CD4-positive, alpha-beta T cell treated with Interleukin-15 for 4 hours (primary cell): ENCODE measurements at places on chromosomes 2 and 18.
A peak's percentile ranks its signal among the peaks of the same experiment; 100 is the strongest.

GRCh38 chr18:52222211-52222610 lies 117.8 kb upstream of the DCC start:
- DNase-seq: no peak

DNA sequence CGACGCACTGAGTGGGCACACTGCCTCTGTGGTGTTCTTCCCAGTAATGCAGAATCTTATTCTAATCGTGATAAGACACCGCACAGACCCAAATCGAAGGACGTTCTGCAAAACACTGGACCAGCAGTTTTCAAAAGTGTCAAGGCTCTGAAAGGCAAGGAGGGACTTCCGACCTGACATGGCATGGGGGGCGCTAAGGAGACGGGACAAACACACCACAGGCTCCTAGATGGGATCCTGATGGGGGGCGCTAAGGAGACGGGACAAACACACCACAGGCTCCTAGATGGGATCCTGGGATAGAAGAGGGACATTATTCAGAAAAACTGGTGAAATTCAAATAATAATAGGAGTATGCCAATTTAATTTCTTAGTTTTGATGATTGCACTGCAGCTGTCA lies 191.4 kb downstream of the LDLRAD4 start:
- no peak for DNase-seq

- no peak for DNase-seq
Observed at GRCh38 chr2:223959688-223960087, 2.4 kb downstream of the MRPL44 start.

GRCh38 chr2:191611614-191612013 lies 66.3 kb upstream of the NABP1 start:
- DNase-seq: no peak

DNA sequence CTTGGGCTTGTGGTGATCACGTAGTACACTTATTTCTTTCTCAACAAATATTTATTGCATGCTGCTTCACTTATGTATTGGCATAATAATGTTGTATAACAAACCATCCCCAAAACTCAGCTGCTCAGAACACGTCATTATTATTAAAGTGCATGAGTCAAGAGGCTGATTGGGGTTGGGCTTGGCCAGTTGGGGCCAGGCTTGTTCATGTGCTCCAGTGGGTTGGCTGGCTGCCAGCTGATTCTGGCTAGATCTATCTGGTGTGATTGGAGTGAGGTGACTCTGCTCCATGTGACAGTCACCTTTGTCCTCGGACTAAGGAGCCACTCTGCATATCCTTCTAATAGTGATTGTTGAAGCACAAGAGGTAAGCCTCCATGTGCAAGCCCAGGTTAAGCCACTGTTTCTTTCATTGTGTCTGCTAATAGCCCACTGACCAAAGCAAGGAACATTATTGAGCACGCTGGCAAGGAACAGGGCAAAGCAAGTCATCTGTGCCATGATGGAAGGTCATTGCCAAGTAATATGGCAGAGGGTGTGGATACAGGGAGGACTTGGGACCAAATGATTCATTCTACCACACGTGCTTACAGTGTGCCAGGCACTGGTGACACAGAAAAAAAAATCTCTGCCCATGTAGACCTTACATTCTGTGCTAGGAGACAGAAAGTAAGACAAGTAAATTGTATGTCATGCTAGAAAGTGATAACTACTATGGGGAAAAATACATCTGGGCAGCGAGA lies 63.3 kb upstream of the TMEM182 start:
- no peak for DNase-seq

DNA sequence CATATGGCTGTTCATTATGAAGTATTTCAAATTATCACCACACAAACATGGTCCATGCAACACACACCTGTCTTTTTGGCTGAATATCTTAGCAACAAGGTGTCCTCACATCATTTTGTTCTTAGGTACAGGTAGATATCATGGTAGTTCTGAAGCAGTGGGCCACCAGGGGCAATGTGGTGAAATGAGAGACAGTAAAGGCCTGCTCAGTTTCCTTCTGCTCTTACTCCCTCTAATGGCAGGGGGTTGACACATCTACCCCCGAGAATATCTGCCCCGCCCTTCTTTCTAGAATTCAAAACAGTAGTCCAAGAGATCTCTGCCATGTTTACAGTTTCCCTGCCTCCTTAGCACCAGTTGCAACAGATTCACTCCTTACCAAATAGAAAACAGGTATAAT lies 147.0 kb upstream of the KLHL14 start:
- DNase-seq: no peak

- no peak for DNase-seq
Observed at GRCh38 chr2:114642988-114643553, 200.6 kb downstream of the DPP10 start.

DNA sequence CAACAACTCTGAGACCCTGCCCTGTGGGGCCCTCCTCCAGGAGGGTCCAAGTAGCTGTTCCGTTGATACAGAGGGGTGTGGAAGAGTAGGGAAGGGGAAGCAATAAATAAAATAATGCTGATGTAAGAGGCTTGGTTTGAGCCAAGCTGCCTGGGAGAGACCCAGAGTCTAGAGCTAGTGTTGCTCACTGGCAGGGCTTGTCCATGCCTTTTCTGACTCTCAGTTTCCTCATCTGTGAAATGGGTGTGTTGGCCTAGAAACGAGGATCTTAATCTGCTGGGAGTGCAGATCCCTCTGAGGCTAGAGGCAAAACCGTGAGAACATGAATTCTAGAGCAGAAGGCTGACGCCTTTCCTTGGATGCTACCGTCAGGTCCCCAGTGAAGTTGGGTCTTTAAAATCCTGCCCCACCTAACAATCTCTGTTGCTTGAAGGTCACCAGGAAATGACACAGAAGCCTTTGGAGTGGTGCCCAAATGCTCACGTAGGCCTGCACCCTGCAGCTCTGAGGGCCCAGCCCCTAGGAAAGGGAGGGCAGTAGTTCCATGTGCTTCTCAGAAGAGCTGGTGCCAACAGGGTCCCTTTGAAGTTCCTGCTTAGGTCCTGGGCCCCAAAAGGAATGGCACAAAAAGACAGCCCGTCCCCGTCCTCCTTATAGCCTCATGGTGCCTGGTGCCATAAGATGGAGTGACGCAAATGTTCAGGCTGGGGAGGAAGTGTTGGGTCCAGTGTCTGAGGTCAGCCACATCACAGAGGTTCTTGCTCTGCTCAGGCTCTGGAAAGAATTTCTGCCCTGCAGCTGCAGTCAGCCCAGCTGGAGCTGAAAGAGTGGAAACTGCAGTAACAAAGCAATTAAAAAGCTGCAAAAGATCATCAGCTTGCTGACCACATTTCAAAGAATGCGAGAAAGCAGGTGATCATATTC lies 73.2 kb upstream of the SMAD2 start:
- DNase-seq: no peak

DNA sequence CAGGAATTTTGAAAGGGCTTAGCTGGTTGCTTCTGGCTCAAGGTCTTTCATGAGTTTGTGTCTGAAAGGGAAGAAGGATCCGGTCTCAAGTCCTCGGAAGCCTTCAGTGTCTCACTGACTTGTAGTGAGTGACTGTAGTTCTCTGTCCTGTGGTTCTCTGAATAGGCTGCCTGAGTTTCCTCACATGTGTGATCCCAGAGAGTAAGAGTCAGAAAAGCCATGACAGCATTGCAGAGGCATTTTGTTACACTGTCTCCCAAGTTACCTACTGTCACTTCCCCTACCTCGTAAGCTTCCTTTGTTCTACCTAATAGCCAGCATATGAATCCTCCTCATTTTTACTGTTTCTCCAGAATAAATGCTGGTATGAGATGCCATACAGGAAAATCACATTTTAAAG lies 709.1 kb upstream of the CHAC2 start:
- DNase-seq: no peak

DNA sequence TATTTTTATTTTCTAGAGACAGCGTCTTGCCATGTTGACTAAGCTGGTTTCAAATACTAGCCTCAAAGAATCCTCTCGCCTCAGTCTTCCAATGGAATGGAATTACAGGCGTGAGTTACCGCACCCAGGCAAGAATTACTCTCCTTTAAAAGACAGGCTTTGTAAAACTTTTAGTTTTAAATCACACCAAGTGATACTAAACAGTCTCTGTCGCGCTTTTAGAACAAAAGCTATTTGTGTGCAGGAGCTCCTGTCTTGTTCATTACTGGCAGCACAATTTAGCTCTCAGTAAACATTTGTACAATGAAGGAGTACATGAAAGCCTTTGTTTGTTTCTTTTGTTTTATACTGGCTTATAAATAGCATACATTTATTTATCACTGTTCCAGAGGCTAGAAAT lies 1719.2 kb upstream of the PIK3C3 start:
- no peak for DNase-seq

- no peak for DNase-seq
Observed at GRCh38 chr2:444937-445884, 157.3 kb upstream of the ALKAL2 start.

GRCh38 chr2:230987137-230988020 lies 8.5 kb upstream of the SPATA3 start:
- peak; percentile 69 for DNase-seq

- no peak for DNase-seq
Observed at GRCh38 chr2:172931256-172931894, 144.3 kb upstream of the MAP3K20 start.

DNA sequence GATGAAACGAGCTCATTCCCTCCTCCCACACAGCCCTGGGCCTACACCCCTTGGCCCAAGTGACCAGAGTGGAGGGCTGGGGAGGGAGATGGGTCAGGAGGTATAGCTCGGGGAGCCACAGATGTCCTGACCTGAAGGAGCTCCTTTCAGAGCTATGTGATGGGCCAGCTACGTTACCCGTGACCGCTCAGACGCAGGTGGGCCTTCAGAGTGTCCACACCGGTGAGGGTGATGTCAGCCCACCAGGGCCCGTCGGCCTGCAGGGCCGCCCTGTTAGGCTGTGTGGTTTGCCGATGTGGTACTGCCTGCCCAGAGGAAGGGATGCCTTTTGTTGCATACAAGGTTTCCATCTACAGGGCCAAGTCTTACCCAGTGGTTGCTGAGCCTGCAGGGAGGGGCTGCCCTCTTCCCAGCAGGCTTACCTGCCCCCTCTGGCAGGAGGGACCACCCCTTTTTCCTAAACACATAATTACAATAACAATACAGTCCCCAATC lies 41.8 kb upstream of the FOSL2 start:
- DNase-seq: no peak

DNA sequence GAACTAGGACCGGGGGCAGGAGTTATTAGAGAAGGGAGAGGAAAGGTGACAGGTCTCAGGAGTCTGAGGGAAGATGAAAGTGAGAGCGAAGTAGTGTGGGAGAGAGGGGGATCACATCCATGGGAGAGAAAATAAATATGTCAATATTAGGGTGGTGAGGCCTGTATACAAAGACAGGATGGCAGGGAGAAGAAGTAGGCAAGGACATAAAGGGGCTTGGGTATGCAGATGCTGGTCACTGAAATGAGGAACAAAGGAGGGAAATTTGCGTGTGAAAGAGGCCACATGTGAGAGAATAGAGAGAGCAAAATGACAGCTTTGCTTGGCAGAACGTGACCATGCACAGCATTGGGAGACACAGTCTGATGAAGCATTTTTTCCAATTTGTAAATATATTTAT lies 13.6 kb downstream of the METAP1D start:
- DNase-seq: no peak

DNA sequence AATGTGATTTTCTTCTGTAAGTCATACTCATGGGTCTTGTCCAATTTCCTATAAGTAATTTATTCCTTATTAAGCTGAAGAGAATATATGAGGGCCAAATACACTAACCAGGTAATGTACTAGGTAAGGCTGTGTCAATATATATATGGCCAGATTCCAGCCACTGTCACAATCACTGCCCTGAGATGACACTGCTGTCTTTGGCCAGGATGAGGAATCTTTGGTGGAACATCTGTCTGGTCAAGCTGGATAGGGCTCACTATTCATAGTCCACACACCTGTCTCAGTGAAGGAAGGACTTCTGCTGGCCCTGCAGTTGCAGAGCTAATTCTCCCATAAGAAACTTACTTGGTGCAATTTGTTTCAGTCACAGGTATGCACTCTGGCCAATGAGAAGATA lies 11.3 kb downstream of the MSTN start:
- DNase-seq: no peak

GRCh38 chr18:77077401-77077800 lies 55.2 kb downstream of the MBP start:
- no peak for DNase-seq

- DNase-seq: no peak
Observed at GRCh38 chr2:239685556-239685955, 284.7 kb upstream of the HDAC4 start.

- no peak for DNase-seq
Observed at GRCh38 chr2:214107726-214108125, 303.1 kb upstream of the VWC2L start.

DNA sequence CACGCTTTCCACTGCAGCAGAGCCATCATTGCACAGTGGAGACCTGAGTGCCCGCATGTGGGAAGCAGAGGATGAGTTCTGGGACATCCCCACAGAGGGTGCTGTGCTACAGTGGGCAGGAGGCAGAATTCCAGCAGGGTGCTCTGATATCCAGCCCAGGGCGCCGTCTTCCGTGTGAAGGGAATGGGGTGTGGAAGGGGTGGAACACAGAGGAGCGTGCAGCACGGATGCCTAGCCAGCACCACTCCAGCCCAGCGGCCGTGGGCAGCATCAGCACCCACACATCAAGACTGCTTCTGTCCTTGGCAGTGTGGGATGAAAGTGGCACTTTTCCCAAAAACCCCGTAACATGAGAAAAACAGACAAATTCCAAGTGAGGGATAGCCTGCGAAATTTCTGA lies 134.3 kb downstream of the ZNF236 start:
- DNase-seq: no peak

DNA sequence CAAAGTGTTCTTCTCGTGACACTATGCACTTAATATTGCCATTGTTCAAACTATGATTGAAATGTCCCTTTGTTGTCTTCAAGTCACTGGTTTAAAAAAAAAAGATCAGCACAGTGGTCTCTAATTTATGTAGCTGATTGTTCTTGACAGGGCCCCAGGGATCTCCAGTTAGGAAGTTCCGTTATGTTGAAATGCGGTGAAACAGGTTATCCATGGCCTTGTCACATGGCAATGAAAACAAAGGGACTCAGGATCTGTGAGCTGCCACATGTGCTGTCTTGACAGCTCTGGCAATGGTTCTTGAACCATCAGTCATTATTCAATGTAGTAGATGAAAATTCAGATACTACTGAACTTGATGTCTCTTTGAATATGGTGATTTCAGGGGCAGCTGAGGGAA lies 147.4 kb downstream of the SETBP1 start:
- DNase-seq: no peak

DNA sequence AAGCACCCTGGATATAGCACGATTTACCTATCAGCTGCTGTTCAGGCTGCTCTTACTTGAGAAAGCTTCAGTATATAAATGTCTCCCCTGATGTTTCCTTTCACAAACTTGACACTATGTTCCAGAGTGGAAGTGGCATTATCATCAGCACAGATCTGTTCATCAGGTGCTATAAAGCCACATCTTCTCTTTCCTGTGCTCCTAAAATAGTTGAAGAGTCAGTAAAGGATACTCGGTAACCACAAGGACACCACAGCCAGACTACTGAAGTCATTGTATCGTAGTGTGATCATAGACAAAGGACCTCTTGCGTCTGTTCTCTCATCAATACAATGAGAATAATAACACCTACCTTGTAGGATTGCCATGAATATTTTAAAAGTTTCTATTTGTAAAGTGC lies 841.0 kb upstream of the CELF4 start:
- DNase-seq: no peak

- no peak for DNase-seq
Observed at GRCh38 chr2:233201258-233202013, 50.0 kb upstream of the ATG16L1 start.
